Stimulated activated CD8-positive, alpha-beta memory T cell treated with anti-CD3 and anti-CD28 coated beads, Interleukin-7, amount 100 ng/mL, for 24 hours (primary cell): ENCODE measurements at places on chromosomes 2 and 18.

GRCh38 chr2:69244882-69245281, 142.1 kb downstream of the GFPT1 start:
- no peak for DNase-seq

- DNase-seq: no peak
These were observed 38.7 kb downstream of the ATP9B start for GRCh38 chr18:79107886-79108285.

- no peak for DNase-seq
These were observed 21.5 kb upstream of the CYP1B1 start for GRCh38 chr2:38097258-38097987.

DNA sequence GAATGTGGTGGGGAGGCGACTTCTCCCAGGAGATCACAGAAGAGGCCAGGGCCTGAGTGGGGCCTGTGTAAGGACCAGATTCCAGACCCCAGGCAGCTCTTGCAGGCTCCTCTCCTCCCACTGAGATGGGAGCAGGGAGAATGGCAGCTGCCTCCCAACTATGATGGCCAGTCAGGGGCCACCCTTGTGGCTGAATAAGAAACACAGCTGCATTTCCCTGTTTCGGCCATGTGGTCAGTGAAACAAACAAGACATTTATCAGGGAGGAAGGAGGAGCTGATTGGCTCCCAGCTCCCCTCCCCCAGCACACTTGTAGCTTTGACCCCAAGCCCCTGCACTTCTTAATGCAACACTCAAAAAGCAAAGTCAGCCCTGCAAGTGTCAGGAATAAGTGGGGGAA, 143.5 kb downstream of the CELF4 start:
- DNase-seq: no peak

GRCh38 chr2:157836531-157836930, 39.6 kb downstream of the ACVR1 start:
- DNase-seq: no peak

- DNase-seq: no peak
These were observed 163.6 kb downstream of the NAPG start for GRCh38 chr18:10689236-10690034.

DNA sequence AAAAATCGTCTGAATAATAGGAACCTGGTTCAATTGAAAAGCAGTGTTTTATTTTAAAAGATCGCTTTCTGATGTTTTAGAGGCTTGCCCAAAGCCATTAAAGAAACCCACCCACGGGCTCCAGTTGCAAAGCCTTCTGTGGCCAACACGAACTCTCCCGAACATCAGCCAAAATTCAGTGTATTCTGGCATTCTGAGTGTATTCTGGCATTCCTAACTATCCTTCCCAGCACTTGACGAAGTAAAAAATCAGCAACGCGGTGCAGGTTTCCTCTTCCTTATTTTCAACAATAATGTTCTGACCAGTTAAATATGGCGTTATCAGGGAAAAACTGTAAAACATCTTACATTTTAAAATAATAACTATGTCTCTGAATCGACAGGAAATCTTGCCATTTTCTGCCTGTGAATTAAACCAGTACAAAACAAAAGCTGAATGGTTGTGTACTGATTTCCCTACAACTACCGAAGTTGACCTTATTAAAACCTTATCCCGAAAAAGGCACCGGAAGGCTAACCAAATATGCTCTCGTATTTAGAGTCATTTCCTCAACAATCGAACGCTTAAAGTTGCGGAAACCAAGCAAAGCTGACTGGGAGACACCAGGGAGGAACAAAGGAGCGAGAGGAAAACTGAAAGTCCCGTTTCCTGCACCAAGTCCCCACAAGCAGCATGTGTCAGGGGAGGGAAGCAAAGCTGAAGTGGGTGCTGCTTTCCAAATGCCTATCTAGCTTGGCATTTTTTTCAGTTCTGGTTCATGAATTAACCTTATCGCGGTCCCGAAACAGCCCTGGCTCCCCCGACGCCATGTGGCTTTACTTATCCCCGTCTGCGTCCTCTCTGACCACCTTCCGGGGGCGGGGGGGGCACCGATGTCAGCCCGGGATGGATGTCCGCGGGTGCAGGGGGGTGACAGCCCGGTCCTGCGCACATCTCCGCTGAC, 44.3 kb downstream of the ZNF516 start:
- DNase-seq: no peak

GRCh38 chr2:48069769-48070168, 163.5 kb upstream of the FBXO11 start:
- DNase-seq: no peak

- no peak for DNase-seq
These were observed 39.3 kb downstream of the TRABD2A start for GRCh38 chr2:84841577-84841976.

DNA sequence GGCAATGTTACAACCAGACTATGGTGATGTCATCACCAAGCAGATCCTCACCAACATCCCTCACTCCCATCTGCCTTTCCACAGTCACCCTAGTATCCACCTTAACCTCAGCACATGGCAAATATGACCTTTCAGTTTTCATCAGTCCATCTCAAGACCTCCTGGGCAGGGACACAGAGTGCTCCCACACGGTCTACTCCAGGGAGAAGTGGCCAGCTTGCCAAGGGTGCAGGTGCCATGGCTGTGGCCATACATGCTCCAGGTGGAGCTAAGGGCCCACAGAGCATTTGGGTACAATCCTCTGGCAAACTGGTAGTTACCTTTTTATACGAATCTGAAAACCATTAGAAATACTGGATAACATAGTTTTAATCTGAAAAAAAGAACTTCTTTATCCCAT, 453.1 kb downstream of the ADCYAP1 start:
- no peak for DNase-seq

DNA sequence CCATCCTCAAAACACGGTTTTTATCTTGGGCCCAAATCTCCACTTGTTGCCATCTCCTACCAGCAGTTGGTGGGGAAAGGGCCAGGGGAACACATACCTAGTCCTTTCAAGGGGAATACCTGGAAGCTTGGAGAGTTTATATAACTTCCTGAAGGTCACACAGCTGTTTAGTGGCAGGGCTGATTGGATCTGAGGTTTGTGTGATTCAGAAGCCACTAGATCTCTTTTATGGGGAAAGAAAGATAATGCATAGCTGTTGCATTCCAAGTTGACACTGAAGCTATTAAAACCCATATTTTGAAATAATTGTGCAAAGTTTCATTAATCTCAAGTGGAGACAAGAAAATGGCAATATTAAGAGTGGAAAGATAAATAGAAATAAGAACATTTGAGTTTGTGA, 134.2 kb downstream of the PLCL1 start:
- no peak for DNase-seq

- no peak for DNase-seq
These were observed 1.5 kb downstream of the EPB41L5 start for GRCh38 chr2:120014226-120014980.

DNA sequence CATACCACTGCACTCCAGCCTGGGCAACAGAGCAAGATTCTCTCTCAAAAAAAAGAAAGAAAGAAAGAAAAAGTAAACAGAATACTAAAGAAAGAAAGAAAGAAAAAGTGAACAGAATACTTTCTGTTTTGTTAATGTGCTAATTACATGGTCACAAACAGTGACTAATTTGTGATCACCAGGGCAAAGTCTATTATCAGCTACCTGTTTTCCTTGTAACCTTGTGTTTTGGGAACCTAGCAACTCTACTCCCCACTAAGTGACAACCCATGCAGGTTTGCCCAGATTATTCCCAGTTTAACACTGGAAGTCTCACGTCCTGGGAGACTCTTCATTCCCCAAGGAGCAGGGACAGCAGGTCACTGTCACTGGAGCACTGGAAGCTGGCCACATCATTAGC, 16.7 kb upstream of the UGT1A9 start:
- no peak for DNase-seq
